ENCODE measurements at places on chromosomes 2 and 18.

- no peak for DNase-seq
Measured at GRCh38 chr2:37287966-37288365, 36.7 kb downstream of the PRKD3 start.

GRCh38 chr2:30217644-30218337, 13.5 kb upstream of the LBH start:
- no peak for DNase-seq

GRCh38 chr2:55995211-55995610, 71.6 kb upstream of the EFEMP1 start:
- no peak for DNase-seq

GRCh38 chr2:53247956-53248735, 519.5 kb upstream of the CHAC2 start:
- no peak for DNase-seq

DNA sequence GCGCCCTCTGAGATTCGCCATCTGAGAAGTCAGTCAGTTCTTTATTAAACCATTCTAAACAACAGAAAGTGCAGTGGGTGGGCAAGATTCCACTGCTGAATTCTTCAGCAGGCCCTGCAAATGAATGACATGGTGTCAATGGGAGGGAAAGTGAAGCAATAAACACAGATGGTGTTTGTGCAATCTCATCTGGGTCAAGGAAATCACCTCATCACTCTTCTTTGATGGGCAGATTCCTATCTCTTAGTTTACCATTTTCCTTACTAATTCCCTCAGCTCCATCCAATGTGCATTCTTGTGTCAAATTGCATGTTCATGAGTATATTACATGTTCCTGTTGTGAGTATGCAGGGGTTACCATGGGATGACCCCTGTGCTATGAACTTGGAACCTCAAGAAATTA, 100.7 kb upstream of the CYP1B1 start:
- peak; percentile 45 for DNase-seq

DNA sequence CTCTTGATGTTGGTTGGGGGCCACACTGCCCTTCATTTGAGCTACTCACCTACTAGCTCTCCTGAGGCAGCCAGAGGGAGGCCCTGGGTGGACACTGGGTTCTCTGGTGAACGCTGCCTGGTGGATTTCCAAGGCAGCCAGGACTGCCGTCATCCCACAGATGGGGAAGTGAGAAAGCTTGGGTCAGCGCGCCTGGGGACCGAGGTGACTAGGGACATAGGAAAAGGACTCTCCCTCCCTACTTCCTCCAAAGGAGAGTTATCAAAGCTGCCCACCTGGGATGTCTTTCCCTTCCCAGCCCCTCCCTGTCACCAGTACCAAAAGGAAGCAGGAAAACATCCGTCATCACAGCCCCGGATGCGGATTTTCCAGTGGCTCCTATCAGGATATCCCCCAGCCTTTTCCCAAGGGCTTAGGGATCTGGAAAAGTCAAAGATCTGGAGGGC, 3.8 kb upstream of the SEMA4C start:
- no peak for DNase-seq

DNA sequence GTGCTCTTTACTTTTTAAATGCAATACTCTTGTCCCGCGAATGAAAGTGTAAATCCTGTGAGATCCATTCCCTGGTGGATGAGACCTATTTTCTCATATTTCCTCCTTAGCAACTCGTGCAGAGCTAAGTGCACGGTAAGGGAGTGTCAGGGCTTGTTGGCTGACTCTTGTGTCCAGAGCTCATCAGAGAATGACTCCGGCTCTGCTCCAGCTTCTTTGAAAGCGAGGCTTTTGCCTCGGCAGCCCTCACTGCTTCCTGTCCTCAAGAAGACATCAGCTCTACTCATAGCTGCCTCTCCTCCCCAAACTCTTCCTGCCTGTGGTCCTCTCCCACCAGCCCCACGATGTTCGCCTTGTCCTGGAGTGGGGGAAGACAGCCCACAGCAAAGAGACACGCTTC, 70.7 kb downstream of the LIPG start:
- no peak for DNase-seq
